ENCODE measurements at places on chromosomes 6 and 20.

DNA sequence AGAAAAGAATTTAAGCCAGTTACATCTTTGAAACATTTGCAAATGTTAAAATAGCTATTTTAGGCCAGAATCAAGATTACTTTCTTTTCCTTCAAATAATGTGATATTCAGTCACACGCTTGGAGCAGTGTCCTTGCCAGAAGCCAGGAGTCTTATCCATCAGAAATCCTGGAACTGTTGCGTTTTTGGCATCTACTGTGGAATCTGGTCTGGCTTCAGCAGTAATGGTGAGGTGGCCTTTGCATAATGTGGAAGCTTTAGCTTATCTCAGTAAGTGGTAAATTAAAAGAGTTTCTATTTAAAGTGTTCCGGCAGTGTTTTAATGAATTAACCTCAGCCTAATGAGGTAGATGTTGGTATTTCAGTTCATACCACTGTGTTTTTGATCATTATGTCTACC, 97.6 kb downstream of the FIG4 start:
- no peak for DNase-seq

GRCh38 chr20:20692587-20692986, 19.9 kb downstream of the RALGAPA2 start:
- no peak for DNase-seq

DNA sequence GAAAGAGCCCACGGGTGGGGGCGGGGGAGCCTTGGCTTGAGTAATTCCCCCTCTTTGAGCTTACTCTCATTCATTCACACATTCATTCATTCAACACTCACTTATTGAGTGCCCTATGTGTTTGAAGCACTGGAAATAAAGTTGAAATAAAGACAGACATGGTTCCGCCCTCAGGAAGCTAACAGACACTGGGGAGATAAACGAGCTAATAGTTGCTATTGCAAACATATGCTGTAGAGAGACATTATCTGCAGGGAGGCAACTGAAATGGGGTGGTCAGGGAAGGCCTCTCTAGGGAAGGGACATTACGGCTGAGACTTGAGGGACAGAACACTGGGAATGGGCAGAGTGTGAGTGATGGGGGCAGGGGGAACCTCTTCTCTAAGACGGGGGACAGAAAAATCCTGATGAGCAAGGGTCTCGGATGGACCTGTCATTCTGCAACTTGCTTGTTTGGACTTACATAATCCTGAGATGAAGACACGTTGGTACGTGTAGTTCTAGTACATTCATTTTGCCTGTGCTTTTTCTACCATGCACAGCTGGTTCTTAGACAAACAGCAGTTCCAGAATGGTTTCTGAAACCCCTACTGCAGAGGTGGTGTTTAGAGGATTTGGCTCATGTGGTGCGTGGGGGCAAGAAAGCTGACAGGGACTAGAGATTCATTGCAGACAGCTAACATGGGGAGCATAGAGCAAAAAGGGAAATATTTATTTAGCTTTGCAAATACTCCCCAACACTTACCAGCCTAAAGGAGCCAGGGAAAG, 71.1 kb upstream of the BLCAP start:
- DNase-seq, result peak; percentile 48

GRCh38 chr20:63309261-63310071, 16.5 kb downstream of the COL20A1 start:
- DNase-seq, result no peak

DNA sequence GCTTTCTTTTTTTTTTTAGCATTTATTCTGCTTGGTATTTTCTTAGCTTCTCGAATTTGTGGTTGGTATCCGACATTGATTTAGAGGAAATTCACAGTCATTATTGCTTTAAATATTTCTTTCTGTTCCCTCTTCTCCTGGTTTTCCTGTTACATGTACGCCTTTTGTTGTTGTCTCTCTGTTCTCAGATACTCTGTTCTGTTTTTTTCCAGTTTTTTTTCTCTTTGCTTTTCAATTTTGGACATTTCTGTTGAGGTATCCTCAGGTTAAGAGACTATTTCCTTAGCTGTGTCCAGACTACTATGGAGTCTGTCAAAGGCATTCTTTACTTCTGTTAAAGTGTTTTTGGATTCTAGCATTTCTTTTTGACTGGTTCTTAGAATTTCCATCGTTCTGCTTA, 17.5 kb downstream of the STXBP5 start:
- no peak for DNase-seq

DNA sequence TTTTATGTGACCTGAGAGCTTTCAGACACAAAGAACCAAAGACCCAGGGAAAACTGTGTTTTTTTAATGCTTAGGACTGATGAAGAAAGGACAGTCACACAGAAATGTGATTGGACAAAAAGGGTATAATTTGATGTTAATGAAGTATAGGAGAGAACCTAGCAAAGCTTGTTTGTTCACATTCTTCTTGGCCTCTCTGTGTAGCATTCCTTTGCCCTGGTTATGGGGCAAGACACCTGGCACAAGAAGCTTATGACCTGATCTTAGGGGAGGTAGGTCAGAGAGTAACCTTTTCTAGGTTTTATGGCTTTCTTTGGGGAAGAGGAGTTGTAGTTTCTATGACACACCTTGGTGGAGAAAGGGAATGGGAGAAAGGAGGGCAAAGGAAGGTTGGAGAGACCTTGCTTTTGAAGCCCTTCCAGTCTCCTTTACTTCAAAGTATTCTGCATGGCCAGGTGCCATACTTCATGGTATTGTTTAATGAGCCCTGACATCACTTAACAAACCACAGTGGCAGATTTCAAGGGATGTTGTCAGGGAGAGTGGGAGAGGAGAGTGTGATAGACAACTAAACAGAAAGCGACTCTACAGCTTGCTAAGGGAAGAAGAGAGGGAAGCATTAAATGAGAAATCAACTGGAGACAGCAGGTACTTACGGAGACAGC, 701.8 kb upstream of the FLRT3 start:
- DNase-seq, result no peak

GRCh38 chr6:15936503-15936902, 192.4 kb upstream of the MYLIP start:
- no peak for DNase-seq

DNA sequence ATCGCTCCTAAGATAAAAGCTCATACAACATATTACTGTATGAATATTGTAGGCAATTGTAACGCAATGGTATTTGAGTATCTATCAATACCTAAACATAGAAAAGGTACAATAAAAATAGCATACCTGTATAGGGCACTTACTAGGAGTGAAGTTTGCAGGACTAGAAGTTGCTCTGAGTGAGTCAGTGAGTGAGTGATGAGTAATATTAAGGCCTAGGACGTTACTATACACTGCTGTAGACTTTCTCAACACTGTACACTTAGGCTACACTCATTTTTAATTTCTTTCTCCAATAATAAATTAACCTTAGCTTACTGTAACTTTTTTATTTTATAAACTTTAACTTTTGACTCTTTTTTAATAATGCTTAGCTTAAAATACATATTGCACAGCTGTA, 546.9 kb downstream of the HACE1 start:
- DNase-seq, result no peak

DNA sequence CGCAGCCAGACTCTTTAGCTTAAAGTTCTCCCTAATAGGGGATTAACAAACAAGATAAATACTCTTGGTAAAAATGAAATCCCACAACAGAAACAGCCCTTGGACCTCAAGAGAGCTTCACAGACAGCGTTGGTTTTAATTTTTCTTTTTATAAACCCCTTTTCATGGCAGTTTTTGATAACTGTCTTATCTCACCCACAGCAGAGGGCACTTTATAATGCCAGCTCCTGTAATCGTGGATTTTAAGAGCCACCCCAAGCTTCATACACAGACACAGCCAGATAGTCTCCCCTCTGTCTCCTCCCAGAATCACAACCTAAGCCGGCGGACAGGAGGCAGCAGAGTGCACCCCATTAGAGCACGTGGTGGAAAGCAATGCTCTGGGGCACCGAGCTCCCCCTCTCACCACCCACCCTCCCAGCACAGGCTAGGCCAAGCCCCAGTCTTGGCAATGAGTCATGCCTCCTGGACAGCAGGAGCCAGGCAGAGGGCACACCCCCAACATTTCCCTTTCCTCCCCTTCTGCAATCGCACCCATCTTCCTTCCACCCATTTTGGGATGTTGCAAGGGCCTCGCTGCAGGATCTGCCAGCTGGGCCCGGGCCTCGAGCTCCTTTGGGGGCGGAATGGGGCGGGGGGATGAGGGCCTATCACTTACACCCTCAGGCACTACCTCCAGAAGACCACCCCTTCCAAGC, 2.4 kb downstream of the JAG1 start:
- DNase-seq, result no peak

- DNase-seq, result no peak
These were observed 107.2 kb upstream of the ECI2 start for GRCh38 chr6:4242601-4243000.

DNA sequence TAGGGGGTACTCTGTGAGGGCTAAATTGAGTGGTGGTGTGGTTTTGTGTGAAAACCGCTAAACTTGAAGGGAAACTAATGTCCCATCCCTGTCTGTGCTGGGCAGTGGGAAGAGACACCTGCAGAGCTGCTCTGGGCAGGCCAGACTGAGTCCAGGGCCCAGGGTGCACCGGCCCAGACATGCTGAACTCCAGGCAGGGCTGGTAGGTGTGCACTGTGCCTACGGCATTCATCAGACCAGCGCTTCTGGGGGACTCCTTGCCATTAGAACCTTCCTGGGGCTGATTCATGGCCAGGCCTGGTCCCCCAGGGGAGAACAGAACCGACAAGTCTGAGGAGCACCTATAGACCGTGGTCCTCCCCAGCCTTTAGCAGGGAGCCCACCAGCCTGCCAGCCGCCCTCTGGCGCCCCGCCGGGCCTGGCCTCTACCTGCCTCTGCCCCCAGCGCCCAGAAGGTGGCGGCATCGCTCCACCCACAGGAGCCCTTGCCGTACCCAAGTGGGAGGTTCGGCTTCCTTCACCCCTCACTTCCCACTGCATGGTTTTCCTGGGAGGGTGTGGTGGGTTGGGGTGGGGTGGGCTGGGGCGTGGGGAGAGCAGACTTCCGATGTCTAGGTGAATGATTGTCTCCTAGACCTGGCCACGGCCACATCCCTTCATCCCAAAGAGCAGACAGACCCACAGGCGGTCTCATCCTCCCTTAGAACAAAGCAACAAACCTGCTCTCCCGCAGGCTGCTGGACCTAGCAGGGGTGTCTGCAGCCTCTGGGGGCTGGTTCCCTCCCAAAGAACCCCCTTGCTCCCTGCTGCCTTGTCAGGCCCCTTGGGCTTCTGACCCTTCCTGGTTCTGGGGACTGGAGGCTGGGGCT, 15.5 kb downstream of the CCDC167 start:
- no peak for DNase-seq

Measured in anterior cingulate cortex (tissue), 58 donors.